ENCODE measurements at places on chromosomes 7 and 10.

DNA sequence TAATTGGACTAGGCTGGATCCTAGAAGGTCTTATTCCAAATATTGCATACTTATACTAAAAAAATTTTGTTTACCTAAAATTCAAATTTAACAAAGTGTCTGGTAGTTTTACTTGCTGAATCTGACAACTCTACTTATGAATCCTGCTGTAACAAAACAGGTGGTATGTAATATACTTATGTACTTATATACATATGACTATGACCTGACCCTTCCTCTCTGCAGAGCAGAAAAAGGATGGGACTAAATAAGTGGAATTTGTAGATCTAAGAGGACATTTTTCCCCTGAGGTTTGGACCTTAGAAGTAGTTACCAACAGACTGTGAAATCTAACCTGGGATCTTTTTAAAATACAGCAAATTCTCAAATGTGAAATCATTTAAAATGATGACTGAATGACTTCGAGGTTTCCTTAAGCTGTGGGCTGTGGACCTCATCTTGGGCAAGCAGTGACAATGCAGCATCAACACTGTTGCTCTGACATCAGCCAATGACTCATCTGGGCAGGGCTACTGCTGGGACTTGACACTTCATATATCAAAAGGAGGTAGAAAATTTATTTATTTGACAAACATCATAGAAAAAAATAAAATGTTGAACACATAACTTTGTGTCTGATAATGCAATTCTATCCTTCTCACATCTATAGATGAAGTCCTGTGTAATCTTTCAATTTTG, 73.6 kb downstream of the RELN start:
- no peak overlapping the region for H3K4me3 ChIP-seq
- H3K27me3 ChIP-seq, result peaks cover 63% of the 10 kb centered on the region
- H3K4me1 ChIP-seq, result no peaks in the 10 kb centered on the region

DNA sequence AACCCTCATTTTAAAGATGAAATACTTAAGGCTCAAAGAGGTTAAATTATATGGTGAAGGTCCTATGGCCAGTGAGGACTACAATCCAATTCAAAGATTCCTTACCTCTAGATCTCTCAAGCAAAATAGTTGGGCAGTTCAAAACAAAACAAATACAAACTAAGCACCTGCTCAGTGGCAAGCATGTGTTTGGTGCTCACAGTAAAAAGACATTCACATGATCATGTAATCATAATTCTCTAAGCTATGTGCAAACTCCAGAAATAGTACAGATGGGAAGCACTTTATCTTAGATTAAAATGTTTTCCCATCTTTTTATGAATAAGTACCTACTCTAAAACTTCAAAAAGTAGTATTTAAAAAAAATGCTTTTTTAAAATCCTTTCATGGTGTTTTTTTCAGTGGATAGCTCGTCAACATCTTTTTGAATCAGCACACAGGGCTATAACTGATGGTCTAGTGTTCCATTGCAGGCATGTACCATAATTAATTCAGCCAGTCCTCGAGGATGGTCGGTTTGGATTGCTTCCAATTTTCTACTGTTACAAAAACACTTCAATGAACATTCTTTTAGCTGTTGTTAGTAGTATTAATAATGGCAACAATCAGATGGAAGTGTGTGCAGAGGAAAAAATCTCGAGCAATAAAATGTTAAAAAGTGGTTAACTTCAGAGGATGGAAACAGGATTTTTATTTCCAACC, 58.4 kb downstream of the CHCHD3 start:
- no peak overlapping the region for H3K4me3 ChIP-seq
- H3K36me3 ChIP-seq, result peaks cover 36% of the 10 kb centered on the region
- H3K27ac ChIP-seq, result no peak overlapping the region

DNA sequence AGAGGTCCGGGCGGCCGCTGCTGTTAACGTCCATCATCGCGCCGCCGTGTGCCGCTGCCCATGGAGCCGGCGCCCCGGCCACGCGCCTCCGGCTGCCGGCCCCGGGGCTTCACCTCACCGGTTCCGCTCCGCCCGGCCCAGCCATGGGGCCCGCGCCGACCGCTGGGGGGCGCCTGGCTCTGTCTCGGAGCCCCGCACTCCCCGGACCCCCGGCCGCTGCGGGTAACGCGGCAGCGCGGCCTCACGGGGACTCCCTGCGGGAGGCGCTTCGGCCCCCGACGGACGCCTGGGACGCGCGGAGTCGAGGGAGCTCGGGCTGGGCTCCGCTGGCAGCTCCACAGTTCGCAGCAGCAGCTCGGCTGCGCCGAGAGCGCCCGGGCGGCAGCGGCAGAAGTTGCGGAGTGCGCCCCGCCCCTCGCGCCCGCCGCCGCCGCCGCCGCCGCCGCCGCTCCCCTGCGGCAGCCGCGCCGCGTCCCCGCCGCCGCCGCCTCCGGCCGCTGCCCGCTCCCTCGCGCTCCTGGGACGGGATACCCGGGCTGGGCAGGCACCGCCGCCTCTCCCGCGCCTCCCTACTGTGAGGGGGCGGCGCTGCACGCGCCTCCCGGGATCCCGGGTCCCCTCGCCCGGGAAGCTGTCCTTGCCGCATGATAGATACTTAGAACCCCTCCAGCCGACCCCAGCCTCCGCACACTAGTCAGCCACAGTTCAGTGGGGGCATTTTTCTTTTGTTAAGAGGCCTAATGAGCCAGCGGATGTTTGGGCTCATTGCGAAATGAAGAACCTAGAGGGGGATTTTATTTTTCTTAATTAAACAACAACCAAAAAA, at the start of gene HTR7:
TSS of gene HTR7 (minus strand) at position 405 of the 826 bp plus-strand sequence. CDS start at position 37, 368 bp downstream.
- peak within 1 kb of the TSS; percentile 84 for H3K27ac ChIP-seq
- peaks cover 17% of the 10 kb centered on the region for H3K4me1 ChIP-seq
- H3K36me3 ChIP-seq, result peaks cover 6% of the 10 kb centered on the region
- peak within 1 kb of the TSS; percentile 89 for H3K4me3 ChIP-seq

- no peak overlapping the region for H3K4me3 ChIP-seq
- no peak for DNase-seq
- H3K27ac ChIP-seq, result no peak overlapping the region
- peaks cover 19% of the 10 kb centered on the region for H3K27me3 ChIP-seq
These were observed 147.0 kb upstream of the FAM20C start for GRCh38 chr7:45106-46090.

- H3K27me3 ChIP-seq, result peaks cover 23% of the 10 kb centered on the region
- H3K27ac ChIP-seq, result no peak overlapping the region
- H3K4me3 ChIP-seq, result no peak overlapping the region
- H3K36me3 ChIP-seq, result peaks cover 6% of the 10 kb centered on the region
- H3K4me1 ChIP-seq, result no peaks in the 10 kb centered on the region
These were observed 206.3 kb downstream of the ADARB2 start for GRCh38 chr10:1530871-1531517.

- no peak overlapping the region for H3K4me3 ChIP-seq
- H3K27me3 ChIP-seq, result no peaks in the 10 kb centered on the region
- no peak for DNase-seq
- H3K36me3 ChIP-seq, result no peaks in the 10 kb centered on the region
These were observed 522 bp downstream of the CCL24 start for GRCh38 chr7:75813084-75813483.

DNA sequence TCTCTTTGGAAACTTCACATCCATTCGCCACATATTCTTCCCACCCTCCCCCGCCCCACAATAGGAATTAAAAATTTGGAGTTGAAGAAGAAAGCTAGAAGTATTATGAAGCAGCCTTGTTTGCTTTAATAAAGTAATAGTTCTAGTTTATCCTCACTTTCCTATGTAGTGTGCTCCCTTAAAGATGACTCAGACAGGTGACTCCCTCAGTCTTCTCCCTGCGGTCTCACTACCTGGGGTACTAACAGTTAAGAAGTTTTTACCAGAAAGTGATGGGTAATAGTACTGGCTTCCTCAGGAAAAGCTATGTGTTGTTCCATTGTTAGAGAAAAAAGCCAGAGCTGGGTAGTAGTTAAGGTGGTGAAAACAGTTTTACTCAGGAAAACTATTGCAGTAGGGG, 58.6 kb downstream of the CCNY start:
- H3K27ac ChIP-seq, result no peak overlapping the region
- H3K27me3 ChIP-seq, result no peaks in the 10 kb centered on the region
- no peak overlapping the region for H3K4me3 ChIP-seq
- no peak for DNase-seq
- no peaks in the 10 kb centered on the region for H3K36me3 ChIP-seq

- H3K27ac ChIP-seq, result peak overlapping the region; percentile 43
- no peak overlapping the region for H3K4me3 ChIP-seq
- no peaks in the 10 kb centered on the region for H3K36me3 ChIP-seq
These were observed 72.5 kb downstream of the PRLHR start for GRCh38 chr10:118522791-118523498.

DNA sequence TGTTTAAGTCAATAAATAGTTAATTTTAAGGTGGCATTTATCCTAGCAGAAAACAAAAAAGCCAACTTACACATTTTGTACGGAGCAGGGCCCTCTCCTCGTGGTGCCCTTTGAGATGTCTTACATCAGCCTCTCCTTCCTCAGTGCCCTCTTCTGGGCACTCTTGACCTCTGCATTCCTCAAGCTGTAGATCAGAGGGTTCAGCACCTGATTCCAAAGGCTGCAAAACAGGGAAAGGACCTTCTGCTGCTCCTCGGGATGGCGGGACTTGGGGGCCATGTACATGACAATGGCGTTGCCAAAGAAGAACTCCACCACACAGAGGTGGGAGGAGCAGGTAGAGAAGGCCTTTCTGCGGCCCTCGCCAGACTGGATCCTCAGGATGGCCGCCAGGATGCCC, 4.6 kb upstream of the OR2A14 start:
- no peaks in the 10 kb centered on the region for H3K36me3 ChIP-seq
- H3K4me1 ChIP-seq, result no peaks in the 10 kb centered on the region
- H3K27me3 ChIP-seq, result peaks cover 46% of the 10 kb centered on the region
- no peak overlapping the region for H3K27ac ChIP-seq
- H3K4me3 ChIP-seq, result no peak overlapping the region
- DNase-seq, result no peak

DNA sequence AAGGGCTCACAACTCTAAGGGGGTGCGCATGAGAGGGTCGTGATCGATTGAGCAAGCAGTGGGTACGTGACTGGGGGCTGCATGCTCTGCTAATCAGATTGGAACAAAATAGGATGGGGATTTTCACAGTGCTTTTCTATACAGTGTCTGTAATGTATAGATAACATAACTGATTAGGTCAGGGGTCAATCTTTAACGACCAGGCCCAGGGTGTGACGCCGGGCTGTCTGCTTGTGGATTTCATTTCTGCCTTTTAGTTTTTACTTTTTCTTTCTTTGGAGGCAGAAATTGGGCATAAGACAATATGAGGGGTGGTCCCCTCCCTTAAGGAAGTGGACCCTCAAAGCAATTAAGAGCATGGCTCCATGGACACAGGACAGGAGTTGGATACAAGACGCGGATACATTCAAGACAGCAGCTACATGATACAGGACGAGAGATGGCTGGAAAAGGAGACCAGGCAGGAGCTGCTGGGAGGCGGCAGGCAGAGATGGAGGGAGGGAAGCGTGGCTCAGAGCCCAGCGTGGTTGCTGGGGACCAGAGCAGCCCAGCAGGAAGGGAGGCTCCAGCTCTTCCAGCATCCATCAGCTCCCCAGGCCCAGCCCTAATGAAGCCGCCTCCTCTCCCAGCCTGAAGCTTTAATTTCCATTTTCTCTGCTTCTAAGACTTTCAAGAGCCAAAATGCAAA, 31.6 kb downstream of the GSDME start:
- H3K4me3 ChIP-seq, result no peak overlapping the region
- H3K36me3 ChIP-seq, result peaks cover 11% of the 10 kb centered on the region
- peak overlapping the region; percentile 29 for H3K27ac ChIP-seq
- no peaks in the 10 kb centered on the region for H3K27me3 ChIP-seq

GRCh38 chr10:30027057-30028005, 32.1 kb downstream of the JCAD start:
- H3K27me3 ChIP-seq, result no peaks in the 10 kb centered on the region
- no peaks in the 10 kb centered on the region for H3K36me3 ChIP-seq
- peak overlapping the region; percentile 70 for H3K4me3 ChIP-seq
- H3K27ac ChIP-seq, result peak overlapping the region; percentile 21
- peak; percentile 88 for DNase-seq
- peaks cover 7% of the 10 kb centered on the region for H3K4me1 ChIP-seq

DNA sequence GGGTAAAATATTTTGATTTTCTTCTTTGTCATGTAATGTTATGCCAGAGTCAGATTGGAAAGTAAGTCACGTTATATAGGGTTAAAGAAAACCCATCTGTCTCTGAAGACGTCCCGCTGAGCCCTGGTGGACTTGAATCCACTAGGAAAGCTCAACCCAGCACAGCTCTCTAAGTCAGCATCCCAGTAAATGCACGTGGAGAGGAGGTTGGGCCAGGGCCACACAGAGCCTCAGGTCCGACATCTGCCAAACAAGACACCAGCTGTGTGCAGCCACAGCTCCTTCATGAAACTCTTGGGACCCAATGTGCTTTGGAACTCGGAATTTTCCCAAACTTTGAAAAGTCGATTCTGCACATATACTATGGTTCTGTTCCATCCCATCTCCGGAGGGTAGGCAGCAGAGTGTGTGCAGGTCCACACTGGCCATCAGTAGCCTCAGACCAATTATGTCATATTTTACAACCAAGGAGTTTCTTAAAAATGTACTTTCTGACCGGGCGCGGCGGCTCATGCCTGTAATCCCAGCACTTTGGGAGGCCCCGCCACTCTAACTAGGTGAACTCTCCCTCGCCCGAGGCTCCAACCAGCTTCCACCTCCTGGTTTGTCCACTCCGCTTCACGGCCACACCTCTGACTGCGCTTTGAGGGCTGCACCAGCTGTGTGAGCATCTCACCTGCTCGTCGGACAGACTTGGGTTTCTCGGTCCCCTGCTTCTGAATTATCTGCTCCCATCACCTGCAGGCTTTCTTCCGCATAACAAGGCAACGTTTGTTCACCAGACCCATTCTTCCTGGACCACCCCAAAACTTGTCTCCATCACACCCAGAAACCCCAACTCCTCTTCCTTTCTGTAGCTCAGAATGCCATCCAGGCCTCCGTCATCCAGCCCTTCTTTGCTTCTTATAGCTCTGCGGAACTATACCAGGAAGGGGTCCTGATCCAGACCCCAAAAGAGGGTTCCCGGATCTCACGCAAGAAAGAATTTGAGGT, 29.7 kb upstream of the DNAJB6 start:
- H3K4me1 ChIP-seq, result peaks cover 29% of the 10 kb centered on the region
- H3K4me3 ChIP-seq, result no peak overlapping the region
- DNase-seq, result no peak
- H3K27ac ChIP-seq, result peak overlapping the region; percentile 39

GRCh38 chr10:2246747-2247146, 509.4 kb upstream of the ADARB2 start:
- no peaks in the 10 kb centered on the region for H3K27me3 ChIP-seq
- no peaks in the 10 kb centered on the region for H3K36me3 ChIP-seq
- peaks cover 7% of the 10 kb centered on the region for H3K4me1 ChIP-seq
- no peak overlapping the region for H3K4me3 ChIP-seq
- H3K27ac ChIP-seq, result no peak overlapping the region

DNA sequence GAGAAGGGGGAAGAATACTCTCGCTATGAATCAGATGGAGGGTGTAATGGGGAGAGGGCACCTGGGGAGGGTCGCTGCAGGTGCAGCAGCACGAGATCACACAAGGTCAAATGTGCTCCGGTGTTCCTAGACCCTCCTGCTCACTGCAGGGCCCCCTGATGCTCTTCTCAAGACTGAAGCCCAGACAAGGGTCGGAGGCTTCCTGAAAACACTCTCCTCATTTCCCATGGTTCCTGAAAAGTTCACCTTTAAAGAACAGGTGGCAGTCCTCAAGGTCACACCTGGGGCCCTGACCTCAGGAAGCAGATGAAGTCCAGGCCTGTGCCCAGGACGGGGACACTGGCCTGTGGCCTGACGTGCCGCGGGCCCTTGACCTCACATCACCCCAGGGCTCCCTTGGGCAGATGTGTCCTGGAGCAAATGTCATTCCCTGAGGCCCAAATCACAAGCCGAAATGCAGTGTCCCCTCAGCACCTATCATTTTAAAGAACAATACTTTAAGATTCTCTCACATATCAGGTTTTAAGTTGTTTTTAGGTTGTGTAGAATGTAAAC, 289.8 kb downstream of the GLRX3 start:
- H3K27ac ChIP-seq, result no peak overlapping the region
- DNase-seq, result no peak
- no peak overlapping the region for H3K4me3 ChIP-seq
- H3K36me3 ChIP-seq, result no peaks in the 10 kb centered on the region
- H3K4me1 ChIP-seq, result no peaks in the 10 kb centered on the region
- H3K27me3 ChIP-seq, result no peaks in the 10 kb centered on the region
